ENCODE measurements at places on chromosomes 12 and 14.

- DNase-seq: no peak
These were observed 133.8 kb upstream of the CPM start for GRCh38 chr12:69066492-69067373.

DNA sequence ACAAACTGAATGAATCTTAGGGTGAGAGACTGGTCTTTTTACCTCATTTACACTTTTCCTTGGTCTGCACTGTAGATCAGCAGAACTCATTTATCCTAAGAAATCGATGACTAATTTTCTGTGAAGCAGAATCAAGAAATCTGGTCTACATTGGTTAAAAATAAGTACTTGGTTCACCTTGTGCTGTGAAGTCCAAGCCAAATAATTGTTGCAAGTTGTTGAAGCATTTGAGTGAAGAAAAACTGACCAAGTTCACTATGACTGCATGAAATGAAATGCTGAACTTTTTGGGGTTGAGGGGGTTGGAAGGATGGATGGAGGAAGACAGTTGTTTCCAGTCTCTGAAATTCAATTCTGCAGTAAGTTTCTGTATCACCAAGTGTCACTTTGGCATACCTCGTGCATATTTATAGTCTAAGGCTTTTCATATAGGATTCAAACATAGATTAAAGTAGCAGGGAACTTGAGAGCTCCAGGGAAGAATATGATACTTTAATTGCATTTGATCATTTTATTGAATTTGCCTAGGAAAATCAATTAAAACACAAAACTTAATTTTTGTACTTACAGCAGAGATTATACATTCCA, 75.0 kb downstream of the FAR2 start:
- no peak for DNase-seq

DNA sequence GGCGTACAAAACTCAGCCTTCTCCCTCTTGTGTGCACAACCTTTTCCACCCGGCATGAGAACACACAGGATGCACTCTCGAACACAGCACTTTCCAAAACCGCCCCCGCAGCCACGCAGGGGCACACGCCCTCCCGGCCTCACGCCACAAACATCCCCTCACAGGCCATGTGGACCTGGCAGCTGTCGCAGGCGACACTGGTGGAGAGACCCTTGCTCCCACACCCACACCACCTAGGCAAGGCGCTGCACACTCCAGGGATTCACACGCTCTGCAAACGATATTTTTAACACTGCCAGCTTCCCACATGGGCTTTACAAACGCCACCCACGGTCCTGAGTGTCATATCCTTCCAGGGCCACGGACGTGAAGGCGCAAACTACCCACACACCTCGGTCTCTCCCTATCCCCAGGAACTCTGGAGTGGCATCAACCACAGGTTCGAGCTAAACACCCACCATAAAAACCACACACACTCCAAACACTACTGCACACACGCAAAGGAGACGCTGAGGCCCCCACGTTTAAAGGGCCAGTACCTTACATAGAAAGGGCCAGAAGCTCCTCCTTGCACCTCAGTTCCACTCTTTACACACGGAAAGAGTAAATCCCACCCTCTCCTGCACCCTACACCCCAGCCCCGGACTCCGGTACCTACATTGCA, 12.4 kb upstream of the ITGB7 start:
- no peak for DNase-seq

DNA sequence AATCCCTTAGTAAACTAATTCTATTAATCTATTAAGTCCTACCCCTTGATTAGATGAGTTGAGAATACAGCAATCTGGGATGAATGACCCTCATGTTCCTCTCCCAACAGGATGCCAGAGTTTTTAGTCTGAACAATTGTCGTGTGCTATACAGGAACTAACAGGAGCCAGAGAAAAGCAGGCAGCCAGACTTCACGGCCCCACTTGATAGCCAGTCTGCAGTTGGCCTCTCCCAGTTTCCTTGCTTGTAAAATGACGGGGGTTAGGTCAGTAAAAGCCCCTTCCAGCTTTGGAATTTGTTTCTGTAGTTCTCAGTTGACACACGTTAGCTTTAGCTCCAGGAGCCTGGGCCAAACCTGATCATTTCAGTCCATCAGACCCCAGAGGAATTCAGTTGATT, 266.8 kb upstream of the FKBP4 start:
- no peak for DNase-seq

DNA sequence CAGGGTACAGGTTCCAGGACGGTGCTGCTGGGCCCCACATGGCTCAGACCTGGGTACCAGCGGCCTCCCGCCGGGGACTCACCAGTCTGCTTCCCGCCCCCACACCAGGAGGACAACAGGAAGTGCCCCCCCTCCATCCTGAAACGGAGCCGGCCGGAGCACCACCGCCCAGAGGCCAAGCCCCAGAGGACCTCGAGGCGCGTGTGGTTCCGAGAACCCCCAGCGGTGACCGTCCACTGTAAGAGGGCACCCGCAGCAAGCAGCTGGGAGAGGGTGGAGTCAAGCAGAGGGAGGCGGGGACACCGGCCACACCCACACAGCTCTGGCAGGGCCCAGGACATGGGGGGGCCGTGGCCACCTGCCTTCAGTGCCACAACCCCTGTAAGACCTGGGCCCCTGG, 8.1 kb downstream of the C14orf180 start:
- no peak for DNase-seq

DNA sequence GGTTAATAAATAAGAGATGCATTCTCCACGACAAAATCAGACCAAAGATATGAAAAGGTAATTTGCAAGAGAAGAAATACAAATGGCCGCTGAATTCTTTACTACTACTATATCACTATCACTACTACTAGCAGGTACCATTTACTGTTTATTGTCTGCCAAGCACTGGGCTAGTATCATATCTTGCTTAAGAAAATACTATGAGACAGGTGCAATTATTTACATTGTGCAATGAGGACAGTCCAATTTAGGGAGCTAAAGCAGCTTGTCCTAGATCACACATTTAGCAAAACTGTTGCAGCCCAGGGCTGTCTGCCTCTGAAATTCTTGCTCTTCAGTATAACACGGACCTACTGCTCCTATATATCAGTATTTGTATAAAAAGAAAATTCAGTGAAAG, 52.8 kb downstream of the CRADD start:
- no peak for DNase-seq

Measured in NCI-H226 (cell line).